ENCODE measurements at places on chromosomes 13 and 19. TPM values are rescaled to one million over a fixed set of nuclear protein-coding genes. Genes with fewer than 3 reads are reported as not detected.

- DNase-seq: no peak
Observed at GRCh38 chr13:109867766-109868165, 81.4 kb upstream of the IRS2 start.

GRCh38 chr13:112859817-112860190 is 109.2 kb upstream of the MCF2L start:
- peak; percentile 67 for DNase-seq

DNA sequence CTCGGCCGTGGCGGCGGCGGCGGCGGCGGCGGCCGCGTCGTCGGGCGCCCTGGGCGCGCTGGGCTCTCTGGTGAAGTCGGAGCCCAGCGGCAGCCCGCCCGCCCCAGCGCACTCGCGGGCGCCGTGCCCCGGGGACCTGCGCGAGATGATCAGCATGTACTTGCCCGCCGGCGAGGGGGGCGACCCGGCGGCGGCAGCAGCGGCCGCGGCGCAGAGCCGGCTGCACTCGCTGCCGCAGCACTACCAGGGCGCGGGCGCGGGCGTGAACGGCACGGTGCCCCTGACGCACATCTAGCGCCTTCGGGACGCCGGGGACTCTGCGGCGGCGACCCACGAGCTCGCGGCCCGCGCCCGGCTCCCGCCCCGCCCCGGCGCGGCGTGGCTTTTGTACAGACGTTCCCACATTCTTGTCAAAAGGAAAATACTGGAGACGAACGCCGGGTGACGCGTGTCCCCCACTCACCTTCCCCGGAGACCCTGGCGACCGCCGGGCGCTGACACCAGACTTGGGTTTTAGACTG is 1.7 kb downstream of the SOX1 start:
- no peak for DNase-seq

DNA sequence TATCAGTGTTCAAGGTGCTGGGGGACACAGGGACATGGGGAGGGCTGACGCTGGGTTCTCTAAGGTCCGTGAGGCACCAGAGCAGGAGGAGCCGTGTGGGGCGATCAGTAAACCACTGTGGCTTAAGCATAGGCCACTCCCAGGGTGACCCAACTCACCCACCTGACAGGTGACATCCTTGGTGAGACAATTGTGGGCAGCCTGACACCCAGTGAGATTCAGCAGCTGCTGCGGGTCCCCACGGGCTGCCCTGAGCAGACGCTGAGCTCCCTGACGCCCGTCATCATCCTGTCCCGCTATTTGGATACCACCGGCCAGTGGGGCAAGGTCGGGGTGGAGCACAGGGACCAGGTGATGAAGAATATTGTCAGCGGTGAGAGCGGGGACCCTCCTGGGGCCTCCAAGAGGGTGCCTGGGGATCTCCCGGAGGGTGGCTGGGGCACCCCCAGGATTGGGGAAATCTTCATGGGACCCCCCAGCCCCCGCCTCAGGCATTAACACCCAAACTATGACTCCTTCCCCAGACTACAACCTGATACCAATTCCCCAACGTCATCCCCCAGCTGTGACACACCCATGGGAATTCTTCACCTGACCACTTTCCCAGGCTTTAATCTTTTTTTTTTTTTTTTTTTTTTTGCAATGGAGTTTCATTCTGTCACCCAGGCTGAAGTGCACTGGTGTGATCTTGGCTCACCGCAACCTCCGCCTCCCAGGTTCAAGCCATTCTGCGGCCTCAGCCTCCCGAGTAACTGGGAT is 33.3 kb upstream of the SHFL start:
- DNase-seq: no peak

- no peak for DNase-seq
Observed at GRCh38 chr13:71618159-71618558, 248.8 kb downstream of the DACH1 start.

- no peak for DNase-seq
Observed at GRCh38 chr19:48456864-48457263, 1.5 kb downstream of the KCNJ14 start.

DNA sequence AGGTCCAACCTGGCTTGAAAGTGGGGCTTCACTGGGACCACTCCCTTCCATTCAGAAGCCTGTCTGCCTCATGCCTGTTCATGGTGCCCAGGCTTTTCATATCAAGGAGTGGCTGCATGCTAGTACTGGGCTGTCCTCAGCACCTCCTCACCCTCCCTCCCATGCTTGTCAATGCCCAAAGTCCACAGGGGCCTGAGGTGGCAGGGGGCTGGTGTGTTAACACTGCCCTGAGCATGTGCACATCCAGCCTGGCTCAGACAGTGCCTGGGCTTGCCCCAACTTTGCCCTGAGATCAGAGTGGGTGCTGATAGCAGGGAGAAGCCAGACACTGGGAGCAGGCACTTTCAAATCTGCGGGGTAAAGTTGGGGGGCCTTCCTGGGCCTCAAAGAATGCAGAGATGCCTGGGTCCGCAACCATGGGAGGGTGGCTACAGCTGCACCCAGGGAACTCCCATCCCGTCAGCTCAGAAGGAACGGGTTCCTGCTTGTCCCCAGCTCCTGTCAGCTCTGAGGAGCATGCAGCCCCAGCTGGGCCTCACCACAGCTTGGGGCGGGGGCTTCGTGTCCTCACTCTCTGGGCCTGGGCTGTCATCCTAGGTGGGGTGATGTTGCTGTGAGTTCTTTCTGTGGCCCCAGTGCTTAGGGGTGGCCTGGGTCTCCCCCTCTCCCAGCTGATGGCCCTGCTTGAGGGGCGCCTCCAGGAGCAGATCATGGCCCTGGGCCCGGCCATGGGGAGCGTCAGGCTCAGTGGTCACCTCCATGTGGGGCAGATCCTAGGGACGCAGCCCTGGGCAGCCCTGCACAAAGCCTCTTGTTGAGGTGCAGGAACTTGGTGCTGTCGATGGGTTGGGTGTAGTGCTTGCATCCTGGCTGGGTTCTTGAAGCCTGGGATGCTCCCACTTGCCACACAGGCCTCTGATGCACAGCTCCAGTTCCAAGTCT is 830.6 kb upstream of the SLITRK5 start:
- no peak for DNase-seq

C19orf85 gene
- total RNA-seq: not detected

ZIM2 gene
- total RNA-seq: not detected

NBEA gene
- total RNA-seq: 14.9 TPM
